ENCODE measurements at places on chromosomes 7 and 10. TPM values are rescaled to one million over a fixed set of nuclear protein-coding genes. Genes with fewer than 3 reads are reported as not detected.

DNA sequence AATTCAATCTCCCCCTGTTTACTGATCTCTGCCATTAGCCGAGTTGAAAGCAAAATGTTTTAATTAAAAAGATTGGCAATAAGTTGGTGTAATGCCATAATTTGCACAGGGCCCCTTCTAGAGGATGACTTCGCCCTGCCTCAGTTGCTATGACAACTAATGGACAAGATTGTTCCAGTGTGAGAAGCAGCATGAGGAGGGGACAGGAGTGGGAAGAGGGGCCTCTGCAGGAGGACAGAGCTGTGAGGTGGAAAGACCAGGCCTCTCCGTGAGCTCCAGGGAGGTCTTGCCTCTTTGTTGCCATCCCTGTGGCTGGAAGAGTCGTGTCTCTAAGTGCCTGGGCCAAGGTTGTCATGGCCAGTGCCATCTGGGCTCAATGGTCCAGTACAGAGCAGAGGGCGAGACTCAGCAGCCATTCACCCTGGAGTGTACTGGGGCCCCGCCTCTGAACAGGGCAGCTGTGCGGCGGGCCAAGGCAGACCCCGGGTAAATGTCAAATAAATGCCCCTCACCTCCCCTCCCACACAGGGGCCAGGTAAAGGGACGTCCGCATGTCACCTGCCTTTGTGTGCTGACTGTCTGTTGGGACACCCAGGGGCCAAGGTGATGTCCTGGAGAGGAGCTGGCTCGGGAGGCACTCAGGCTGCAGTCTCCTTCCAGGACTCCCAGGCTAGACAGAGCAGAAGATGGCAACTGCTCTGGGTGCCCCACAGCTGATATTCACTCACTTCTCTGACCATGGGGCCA lies 97.0 kb upstream of the RET start:
- DNase-seq, result peak; percentile 38

DNA sequence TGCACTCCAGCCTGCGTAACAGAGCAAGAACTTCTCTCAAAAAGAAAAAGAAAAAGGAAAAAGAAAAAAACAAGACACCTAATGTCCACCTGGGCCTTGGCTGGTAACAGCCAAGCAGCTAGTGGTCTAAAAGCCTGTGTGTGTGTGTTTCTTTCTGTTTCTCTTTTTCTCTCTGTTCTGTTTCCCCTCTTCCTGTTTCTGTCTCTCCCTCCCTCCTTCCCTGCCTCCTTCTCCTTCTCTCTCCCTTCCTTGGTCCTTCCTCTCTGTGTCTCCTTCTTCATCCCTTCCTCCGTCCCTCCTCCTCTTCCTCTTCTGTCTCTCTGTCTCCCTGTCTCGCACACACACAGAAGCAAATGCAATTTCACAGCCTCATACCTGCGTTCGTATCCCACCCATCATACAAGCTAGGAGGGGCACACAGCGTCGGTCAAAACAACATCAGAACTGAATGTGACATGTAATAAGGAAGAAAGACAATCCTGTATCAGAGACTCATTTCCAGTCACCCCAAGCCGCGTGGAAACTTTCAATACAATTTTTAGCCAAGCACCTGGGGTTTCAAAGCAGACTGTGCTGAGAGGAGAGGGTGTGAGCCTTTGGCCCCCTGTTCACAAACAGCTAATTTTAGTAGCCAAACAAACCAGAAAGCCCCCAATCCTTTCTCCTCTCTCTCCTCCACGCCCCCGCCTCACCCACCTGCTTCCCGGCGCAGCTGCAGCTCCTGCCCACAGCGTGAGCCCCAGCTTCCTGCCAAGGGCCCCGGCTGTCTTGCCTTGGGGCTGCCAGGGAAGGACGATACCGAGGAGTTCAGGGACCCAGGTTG lies 50.2 kb upstream of the GNA12 start:
- no peak for DNase-seq

DNA sequence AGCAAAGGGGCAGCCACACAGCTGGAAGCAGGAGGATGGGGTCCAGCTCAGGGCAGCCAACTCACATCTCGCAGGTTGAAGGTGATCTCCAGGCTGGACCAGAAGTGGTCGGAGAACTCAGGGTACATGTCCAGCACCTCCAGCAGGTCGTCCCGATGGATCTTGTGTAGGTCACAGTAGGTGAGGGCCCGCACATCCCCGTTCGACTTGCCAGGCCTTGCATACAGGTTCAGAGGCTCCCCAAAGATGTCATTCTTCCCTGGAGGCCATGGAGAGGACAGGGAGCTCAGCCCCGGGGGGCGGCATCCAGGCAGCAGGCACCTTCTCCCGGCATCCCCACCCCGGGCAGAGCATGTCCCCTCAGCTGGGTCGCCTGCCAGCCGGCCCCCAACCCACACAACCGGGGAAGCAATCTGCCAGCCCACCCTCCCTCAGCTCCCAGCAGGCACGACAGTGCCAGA lies 29.3 kb downstream of the KCNH2 start:
- DNase-seq, result no peak

- peak; percentile 56 for DNase-seq
Measured at GRCh38 chr10:127720903-127721302, 16.1 kb upstream of the FOXI2 start.

DNA sequence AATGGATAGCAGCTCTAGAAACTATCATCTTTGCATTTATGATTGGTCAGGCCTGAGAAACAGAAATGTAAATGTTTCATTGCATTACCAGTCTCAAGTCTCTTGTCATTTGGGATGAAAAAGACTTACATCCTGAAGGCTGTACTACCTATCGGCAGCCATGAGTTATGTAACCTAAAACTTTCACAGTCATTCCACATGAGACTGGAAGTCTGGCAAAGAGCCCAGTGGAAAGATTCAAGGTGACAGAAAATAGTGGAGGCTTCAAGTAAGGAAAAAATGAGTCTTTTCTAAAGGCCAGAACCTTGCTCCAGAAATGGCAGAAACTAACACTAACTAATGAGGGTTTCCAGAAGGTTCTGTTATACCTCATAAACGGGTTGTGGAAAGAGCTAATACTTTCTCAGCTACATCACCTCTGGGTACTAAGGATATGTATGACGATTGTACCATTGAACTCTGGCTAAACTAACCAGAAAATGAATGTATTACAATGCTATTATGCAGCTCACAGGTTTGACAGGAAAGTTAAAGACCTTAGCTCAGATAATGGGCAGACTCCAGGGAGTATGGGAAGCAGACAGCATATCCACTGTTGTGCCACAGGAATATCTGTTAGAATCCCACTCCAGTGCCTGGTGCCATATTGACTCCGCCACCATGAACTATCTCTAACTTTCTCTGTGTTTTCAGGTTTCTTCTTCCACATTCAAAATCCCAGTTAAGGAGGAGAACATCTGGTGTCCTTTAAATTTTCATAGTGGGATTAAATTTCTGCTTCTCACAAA lies 41.7 kb upstream of the DYNC1I1 start:
- no peak for DNase-seq

GRCh38 chr10:105611244-105611798 lies 970.2 kb downstream of the SORCS3 start:
- DNase-seq, result no peak

DNA sequence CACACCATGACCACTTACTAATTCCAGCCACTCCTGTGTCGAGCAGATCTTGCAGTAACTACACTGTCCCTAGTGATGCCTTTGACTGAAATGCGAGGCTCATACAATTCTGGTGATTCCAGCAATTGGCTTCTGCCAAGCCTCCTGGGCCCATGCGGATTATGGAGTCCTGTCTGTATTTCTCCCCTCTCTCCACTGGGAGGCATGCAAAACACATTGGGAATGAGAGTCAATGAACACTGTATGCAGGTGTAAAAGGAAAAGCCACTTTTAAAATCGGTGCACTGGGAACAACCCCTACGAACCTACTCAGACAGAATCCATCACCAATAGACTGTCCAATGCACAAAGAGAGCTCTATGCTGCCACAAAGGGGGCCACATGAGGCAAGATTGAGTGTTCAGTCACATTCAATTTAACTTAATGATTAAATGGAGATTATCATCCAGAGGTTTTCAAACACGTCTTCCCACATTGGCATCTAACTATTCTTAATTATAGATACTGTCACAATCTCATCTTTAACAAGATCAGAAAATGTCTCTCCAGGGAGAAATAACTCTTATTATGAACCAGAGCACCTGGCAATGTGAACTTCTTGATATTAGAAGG lies 550.6 kb downstream of the GLRX3 start:
- DNase-seq, result peak; percentile 79

DNA sequence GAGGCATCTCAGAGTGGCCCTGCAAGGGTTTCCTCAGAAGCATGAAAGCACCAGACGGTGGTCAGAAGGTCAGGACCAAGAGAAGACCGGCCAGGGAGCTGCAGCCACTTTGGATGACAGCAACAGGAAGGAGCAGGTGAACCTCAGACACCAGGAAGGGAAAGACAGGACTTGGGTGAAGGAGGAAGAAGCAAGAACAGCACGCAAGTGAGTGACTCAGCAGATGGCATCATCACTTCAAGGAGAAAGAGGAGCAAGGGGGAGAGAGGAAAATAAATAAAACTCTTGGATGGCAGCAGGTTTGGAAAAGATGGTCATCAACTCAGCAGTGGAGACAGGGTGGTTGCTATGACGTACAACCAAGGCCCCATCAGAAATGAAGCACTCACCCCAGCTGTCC lies 31.6 kb downstream of the NCAPG2 start:
- no peak for DNase-seq

GRCh38 chr10:116538456-116538855 lies 7.3 kb upstream of the PNLIP start:
- DNase-seq, result no peak

DNA sequence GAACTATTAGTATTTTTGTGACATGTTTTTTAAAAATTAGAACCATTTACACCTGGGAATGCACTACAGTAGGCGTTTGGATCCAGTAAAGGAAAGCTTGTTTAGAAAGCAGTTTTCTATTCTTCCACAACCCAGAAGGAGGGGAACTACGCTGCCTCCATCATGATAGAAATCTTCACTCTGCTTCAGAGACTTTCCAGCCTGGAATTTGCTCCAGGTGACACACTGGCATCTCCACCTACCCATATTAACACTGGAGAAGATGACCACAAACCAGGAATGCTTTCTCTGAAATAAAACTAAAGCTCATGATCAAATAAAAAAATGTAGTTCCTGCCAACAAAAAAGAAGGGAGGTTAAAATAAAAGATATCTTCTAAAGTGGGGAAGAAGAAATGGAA lies 66.3 kb downstream of the ARHGAP22 start:
- no peak for DNase-seq

DNA sequence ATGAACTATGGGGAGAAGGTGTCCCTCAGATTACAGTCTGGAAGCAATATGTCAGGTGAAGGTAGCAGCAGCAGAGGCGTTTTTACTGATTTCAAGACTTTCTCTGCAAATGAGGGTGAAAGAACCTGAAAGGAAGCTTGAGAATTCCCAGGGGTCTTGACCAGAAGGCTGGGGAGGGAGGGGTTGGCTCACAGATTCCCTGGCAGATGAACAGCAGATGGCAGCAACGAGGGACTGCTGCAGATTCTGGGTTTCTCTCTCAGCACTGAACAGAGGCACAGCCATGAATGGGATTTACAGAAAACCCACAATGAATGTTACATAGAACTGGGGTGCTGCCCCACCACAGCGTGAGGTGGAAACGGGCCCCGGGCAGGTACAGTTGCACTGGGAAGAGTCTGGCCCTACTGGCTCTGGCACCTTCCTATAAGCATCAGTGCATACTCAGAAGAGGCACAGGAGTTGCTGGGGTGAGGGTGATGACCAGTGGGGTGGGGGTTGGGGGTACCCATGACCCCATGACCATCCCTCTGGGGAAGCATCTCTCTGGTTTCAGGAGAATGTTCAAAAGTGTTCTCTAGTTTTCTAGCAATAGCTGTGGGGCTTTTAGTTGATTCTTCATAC lies 317.8 kb downstream of the SH2D4B start:
- DNase-seq, result peak; percentile 89

- no peak for DNase-seq
Measured at GRCh38 chr10:76080991-76081390, 649.6 kb downstream of the LRMDA start.

DNA sequence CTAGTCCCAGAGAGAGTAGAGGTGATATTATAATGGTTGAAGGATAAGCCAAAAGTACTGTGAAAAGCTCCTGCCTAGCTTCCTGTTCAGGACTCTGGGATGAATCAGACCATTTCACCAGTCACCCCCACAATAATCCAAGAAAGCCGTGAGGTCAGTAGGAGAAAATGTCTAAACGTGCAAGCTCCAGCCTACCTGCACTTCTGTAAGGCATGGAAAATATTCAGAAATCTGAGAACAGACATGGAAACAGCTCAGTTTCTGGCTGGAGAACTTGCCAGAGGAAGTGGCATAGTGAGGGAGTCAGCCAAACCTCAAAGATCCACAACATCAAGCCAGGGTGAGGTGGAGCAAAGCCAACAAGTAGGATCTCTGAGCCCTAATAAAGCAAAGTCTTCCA lies 58.2 kb downstream of the ELAPOR2 start:
- DNase-seq, result no peak

GRCh38 chr10:109998513-109998912 lies 9.3 kb upstream of the ADD3 start:
- DNase-seq, result no peak

DNA sequence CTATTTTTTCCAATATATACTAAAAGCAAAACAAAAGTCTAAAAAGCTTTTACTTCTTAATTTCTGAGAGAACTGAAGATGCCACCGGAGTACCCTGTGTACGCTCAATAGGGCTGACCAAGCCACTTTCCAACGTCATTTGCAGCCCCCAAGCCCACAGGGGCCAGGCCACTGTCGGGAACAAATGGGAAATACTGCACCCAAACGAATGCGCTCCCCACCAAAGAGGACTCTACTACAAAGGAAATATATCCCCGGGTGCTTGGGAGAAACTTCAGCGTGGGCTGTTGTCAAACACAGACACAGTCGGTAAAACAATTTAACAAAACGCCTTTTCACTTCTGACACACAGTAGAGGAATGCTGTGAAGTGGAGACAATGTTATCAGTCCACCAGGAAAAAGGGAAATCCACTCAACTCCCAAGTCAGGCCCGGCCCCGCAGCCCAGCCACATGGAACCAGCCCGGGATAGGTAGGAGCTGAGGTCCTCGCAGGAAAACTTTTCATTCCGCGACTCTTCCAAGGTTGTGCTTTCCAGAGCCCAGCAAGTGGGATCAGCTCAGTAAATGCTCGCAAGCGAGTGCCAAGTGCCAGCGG lies 1.4 kb downstream of the PARD3 start:
- peak; percentile 79 for DNase-seq

- no peak for DNase-seq
Measured at GRCh38 chr10:607545-608185, 81.8 kb downstream of the DIP2C start.

- no peak for DNase-seq
Measured at GRCh38 chr7:75575488-75576121, 83.5 kb downstream of the SPDYE5 start.

DNA sequence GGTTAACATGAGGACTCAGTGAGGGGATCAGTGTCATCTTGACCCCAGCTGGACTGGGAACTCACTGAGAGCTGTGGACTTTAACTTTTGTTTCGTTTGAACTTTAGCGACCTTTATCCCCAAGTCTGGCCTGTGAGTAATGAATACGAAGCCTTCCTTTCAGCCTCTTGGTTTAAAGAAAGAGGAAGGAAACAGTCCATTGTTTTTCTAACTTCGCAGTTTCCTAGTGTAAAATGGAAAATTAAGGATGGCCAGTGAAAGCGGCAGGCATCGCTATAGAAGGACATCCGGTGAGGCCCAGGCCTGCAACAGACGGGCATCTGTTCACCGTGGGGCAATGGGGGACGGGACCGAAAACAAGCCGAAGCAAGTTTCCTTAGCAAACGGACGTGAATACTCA lies 44.1 kb upstream of the ADO start:
- no peak for DNase-seq

Gene PDIA4
- total RNA-seq, result 369 TPM

Gene CYP2C18
- not detected for total RNA-seq

Gene LLCFC1
- total RNA-seq, result not detected

Gene HELLS
- total RNA-seq, result 220 TPM

Gene COBL
- 27.5 TPM for total RNA-seq

Gene IGF2BP3
- 112 TPM for total RNA-seq

Gene KAZALD1
- total RNA-seq, result 5.2 TPM

Gene SKIDA1
- 6.6 TPM for total RNA-seq
